ENCODE measurements at places on chromosomes 12 and 14. TPM values are rescaled to one million over a fixed set of nuclear protein-coding genes. Genes with fewer than 3 reads are reported as not detected.

DNA sequence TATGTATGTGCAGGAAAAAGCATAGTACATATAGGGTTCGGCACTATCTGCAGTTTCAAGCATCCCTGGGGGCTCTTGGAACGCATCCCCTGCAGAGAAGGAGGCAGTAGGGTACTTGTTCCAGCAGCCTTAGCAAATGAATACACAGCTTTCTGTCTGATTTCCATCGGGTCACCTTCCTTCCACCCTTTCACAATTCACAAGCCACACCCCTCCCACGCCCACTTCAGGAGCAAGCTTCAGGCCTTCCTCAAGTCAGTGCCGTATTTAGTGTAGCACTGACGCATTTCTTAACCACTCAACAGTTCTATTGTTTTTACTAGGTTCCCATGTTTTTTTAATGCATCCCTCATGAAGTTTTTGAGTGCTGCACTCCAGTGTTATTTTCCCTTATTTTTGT is 64.2 kb downstream of the CLMN start:
- no peak for DNase-seq

- no peak for DNase-seq
Observed at GRCh38 chr12:32400114-32400672, 835 bp downstream of the FGD4 start.

GRCh38 chr14:23385642-23386265 is 8.9 kb downstream of the CMTM5 start:
- no peak for DNase-seq

Gene KCNA5
- total RNA-seq = 3.1 TPM

Gene LRCOL1
- total RNA-seq = not detected

Gene FSCB
- not detected for total RNA-seq

Gene IL31
- not detected for total RNA-seq

Gene TAS2R31
- 0.38 TPM for total RNA-seq

Measured in Right ventricle myocardium superior (tissue), 1 donor.